RPMI8226 (cell line): ENCODE measurements at places on chromosomes 2 and 18.

DNA sequence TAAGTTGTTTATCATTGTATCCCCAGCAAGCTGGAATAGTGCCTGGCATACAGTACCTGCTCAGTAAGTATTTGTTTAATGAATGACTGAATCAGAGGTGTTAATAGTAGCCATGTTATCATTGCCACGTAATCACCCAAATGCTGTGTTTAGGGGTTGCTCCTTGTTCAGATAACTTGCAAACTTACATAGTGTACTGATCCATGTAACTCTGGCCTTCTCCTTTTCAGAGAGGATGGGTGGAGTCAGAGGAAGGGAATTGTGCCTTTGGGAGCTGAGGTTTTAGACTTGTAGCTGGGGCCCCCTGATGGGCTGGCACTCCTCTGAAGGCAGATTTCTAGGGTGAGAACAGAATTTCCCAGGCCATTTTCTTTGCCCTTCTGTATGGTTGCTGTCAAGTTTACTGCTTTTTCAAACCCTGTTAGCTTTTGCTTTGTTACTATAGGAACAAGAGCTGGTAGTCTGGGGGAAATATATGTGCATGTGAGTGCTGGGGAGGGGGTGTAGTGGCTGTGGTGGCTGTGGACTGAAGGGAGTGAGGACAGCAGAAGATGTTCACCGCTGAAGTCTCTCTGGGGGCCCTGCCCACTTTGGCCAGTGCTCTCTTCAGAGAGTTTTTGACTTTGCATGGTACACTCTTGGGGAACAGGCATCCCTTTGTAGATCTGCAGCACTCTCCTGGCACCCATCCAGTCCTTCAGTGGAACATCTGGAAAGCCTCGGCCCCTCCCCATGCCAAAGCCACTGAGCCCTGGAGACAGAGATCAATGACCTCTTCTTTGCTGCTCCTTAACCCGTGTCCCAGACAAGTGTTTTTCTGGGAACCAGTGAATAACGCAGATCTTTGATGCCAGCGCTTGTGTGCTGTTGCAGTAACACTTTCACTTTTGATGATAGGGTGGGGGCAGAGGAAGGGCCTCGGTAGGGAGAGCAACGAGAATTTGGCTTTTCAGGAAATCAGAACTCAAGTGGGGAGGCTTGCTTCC, 209.0 kb downstream of the PRKCE start:
- DNase-seq = peak; percentile 10

DNA sequence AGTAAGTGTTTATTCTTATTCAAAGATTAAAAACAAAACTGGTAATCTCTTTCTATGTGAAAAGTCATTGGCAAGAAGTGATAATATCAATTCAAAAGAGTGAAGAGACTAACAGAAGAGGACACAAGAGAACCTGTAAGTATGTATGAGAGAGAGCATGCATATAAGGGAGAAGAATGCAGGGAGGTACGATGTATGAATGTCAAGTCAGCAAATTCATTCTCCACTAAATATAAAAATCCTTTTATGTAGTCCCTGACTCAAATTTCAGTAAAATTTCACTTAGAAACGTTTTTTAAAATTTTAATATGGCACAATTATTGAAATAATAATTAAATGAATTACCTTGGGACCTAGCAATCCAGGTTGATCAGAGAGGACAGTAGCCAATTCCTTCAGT, 55.3 kb downstream of the NCKAP1 start:
- no peak for DNase-seq

DNA sequence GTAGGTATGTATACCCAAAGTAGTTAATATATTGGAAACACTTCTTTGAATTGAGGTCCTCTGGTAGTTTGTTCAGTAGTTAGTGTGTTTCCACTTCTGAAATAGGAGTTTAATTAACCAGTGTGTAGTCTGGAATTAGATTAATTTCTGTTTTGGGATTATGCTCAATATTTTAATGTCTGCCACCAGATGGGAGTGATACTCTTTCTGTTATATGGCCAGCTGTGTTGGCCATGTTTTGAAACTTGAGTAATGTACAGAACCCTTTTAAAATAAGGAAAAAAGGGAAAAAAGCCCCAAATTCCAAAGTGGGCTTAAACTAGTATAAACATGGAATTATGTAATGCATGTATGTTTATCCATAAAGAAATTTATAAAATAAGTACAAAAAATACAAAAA, 147.7 kb downstream of the CTNNA2 start:
- no peak for DNase-seq

GRCh38 chr2:107418708-107419107, 408.0 kb upstream of the RGPD4 start:
- DNase-seq = no peak

DNA sequence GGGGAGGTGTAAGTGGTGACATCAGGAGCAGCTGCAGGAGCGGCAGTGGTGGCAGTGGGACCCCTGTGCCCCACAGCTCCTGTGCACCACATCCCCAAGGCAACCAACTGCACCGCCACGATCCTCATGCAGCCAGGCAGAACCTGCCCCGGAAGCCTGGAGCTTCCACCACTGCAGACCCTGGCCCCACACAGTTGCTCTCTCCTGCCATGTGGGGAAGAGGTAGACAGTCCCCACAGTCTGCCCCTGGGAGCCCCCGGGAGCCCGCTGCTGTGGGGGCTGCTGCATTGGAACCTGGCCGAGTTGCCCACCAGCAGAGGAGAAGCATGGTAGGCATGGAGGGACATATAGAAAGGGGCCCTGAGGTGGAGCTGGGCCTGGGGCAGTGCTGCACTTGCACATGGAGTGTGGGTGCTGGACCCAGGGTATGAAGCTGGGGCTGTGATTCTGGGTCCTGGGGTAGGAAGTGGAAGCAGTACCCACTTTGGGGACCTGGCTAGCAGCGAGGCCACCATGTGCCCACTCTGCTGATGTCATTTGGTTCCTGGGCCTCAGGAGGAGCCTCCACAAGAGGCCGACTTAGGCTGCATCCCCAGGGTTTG, 623.3 kb upstream of the LRRTM4 start:
- no peak for DNase-seq

GRCh38 chr2:98487806-98488189, 43.1 kb downstream of the INPP4A start:
- peak; percentile 87 for DNase-seq

DNA sequence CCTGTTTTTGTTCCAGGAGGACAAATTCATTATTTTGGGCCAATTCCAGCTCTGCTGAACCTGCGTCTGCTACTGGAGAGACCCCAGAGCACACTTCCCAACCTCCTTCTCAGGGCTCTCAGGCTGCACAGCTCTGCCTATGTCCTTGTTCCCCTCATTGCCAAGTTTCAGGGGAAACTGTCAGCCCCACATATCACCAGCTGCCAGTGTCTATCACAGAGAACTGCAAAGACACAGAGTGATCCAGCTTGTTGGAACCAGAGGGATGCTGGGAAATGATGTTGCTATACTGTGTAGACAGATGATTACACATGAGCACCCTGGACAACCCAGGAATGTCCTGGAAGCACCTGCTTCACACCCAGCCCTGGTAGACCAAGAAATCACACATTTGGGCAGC, 67.4 kb upstream of the TMEM247 start:
- DNase-seq = no peak

GRCh38 chr2:27735263-27735904, 36.1 kb upstream of the MRPL33 start:
- no peak for DNase-seq

GRCh38 chr2:166388481-166389070, 12.8 kb upstream of the SCN9A start:
- DNase-seq = no peak

- no peak for DNase-seq
Observed at GRCh38 chr2:74104839-74105238, 42.9 kb downstream of the BOLA3 start.

- no peak for DNase-seq
Observed at GRCh38 chr2:240963868-240964703, 34.3 kb upstream of the SNED1 start.

DNA sequence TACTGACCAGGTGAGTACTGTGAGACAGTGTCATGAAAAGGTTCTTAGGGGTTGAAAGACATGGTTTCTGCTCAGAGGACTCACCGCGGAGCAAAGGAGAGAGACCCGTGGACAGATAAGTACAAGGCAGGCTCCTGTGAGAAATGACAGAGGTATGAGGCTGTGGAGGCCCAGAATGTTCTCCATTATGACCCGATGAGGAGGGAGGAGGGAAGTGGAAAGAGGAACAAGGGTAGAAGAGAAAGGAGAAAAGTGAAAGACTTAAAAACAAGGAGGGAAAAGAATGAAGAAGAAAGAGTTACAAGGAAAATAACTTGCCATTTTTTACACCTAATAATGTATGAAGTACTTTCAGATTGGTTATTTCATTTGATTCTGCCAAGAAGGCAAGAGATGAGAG, 29.8 kb downstream of the MAPRE3 start:
- DNase-seq = no peak

DNA sequence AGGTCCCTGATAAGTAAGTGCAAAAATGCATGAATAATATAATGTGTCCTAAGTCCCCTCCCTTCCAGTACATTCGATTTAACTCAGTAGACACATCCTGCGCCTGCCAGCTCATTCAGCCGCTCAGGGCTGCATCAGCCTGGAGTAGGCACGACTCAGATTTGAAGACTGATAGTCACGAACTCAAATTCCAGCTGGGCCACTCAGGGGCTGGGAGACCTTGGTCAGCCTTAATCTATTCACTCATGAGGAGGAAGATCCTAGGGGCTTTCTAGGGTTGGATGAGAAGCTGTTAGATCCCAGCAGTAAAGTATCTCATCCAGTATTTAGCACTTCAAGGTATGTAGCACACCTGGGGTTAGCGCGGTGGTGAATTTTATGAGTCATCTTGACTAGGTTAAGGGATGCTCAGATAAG, 98.9 kb upstream of the ODC1 start:
- no peak for DNase-seq

DNA sequence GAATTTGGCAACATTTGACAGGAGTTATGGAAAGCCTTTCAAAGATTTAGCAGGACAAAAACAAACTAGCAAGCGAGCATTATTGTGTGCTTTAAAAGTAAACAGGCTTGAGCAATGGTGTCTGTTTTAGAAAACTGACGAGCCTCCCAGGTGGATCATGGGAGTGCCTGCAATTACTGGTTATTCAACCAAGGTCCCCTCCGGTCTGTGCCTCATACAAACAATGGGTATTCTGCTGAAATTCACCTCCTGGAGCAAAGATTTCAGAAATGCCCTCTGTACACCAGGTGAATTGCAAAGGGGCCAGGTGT, 22.4 kb downstream of the RTP5 start:
- DNase-seq = no peak

DNA sequence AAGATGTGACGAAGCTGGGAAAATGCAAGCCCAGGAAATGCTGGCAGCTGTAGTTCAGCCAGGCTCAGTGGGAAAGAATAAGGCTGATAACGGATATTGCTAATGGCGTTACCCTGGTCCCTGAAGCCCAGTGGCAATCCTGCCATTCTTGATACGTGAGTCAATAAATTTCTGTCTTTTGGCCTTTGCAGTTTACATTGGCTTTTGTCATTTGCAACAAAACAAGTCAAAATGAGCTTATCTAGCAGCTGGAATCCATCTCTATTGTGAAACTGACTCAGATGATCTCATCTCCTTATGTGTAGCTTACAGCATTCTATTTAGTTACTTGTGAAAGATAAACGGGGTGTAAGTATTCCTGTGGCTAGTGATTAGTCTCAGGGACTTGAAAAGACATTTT, 43.8 kb downstream of the ARL6IP6 start:
- DNase-seq = no peak

DNA sequence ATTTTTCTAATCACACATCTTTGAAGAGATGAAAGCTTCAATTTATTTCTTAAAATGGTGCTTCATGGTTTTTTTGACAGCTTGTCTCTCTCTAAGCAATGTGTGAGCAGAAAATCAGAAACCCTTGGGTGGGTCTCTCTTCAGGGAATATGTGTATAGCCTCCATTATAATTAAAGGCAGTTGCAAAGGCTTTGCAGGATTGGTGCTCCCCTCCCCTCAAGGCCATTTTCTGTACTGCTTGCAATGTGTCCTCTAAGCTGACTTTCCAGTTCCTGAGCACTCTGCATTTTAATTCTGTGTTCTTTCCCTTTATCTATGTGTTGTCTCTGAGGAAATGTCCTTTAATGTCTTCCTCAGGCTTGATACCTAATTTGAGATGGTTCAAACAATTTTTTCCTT, 172.6 kb downstream of the DPP4 start:
- DNase-seq = no peak

DNA sequence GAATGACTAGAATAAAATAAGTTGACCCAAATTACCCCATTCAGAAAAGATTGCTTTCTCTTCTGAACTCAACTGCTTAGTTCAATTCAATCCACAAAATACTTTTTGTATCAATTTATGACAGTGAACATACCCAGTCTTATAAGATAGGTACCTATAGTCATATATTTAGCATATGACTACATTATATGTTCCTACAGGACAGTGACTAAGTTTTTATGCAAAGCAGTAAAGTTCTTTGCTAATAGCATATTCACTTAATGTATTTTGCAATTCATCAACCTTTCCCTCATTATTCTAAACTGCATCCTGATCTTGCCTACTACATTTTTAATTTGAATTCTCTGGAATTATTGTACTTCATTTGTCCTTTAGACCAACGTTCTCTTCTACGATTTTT, 30.3 kb upstream of the C2orf15 start:
- no peak for DNase-seq

DNA sequence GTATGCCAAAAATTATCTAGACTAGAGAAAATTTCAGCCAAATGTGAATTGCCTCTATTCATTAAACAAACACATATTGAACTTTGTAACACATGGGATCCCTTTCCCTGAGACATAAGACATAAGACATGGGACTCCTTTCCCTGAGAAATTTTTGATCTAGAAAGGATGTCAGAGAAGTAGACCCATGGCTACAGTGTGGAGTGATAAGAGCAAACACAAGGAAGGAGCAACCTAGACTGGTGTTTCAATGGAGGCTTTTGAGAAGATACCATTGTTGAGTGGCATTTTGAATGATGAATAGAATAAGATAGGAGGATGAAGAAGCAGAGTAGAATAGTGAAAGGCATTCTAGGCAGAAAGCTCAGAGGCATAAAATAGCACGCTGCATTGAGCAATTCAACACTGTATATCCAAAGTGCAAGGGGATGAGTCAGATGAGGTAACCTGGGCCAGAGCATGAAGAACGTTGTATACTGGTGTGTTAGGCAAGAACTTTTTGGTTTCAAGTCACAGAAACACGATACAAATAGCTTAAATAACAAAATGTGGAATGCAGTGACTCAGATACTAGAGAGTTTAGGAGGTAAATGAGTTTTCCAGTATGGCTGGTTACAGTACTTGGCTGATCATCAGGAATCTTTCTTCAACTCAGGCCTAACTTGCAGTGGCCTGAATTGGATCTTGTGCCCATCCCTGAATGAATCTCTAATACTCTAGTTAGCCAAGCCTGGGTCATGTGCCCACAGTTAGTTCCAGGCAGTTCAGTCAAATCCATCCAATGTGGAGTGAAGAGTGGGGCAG, 129.8 kb upstream of the TANK start:
- DNase-seq = no peak
